ENCODE measurements at places on chromosomes 7 and 10.

GRCh38 chr7:114051871-114052331 is 133.1 kb upstream of the PPP1R3A start:
- no peak for DNase-seq

DNA sequence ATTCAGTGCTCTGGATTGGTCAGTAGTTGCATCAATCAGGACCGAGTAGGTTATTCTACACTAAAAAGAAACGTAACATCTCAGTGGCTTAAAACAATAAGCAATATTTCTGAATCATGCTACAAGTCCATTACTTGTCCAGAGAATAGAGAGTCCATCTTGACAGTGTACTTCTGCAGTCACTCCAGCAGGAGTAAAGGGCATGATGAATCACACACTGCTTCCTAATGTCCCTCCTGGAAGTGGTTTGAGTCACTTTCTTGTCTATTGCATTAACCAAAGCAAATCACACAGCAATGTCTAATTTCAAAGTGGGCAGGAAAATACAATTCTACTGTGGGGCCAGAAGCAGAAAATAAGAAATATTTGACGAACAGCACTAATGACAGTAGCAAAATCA is 124.8 kb downstream of the TSPAN12 start:
- no peak for DNase-seq

DNA sequence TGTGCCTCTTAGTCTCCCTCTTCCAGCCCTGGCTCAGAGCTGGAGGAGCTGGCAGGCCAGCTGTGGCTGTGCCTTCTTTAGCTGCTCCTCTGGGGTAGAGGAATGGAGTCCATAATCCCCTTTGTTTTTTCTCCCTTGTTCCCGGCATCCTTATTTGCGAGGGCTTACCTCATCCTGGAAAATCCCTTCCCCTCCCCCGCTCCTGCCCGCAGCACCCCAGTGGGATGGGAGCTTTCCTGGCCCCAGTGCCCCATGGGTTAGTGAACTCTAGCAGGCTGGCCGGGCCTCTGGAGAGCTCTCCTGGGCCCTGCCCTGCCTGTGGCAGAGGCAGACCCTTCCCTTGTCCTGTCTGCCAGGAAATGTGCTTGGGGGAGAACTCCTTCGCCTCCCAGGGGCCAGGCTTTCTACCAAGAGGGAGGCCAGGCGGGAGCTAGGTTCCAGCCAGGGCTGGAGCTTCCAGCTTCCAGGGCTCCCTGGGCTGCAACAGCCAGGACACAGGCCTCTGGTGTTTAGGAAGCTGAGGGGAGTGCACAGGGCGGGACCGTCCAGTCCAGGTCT is 16.5 kb upstream of the TRIM8 start:
- DNase-seq: no peak

DNA sequence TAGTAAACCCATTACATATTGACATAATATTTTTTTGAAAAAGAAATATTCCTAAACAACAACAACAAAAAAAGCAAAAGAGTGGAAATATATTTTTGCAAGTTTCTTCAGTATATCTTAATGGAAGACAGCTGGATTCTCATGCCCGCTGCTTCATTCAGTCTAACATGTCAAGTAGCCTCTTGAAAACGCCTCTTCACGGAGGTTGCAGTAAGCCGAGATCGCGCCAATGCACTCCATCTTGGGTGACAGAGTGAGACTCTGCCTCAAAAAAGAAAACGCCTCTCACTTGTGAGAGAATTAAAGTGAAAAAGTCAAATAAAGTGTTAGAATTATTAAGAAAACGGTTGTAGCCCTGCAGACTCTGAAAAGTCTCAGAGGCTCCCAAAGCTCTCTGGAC is 1.3 kb downstream of the CUTC start:
- no peak for DNase-seq

GRCh38 chr10:60423920-60424319 is 34.2 kb upstream of the ANK3 start:
- DNase-seq: no peak

DNA sequence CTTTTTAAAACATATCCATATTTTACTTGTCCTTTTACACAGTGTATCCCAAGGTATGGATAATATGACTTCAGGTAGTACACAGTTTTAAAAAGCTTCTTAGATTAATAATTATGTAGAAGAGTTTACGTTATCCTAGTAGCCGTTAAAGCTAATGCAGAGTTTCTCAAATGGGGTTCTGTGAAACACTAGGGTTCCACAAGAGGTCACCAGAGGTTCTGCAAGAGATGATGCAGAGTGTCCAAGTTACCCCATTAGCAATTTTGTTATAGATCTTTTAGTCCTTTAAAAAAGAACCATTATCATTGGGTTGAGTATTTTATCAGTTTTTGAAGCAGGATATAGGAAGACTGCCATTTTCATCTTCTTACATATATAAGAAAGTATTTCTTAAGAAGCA is 298.9 kb upstream of the HPS1 start:
- DNase-seq: no peak

- DNase-seq: peak; percentile 55
Observed at GRCh38 chr7:68440866-68441265, 1157.4 kb upstream of the AUTS2 start.

GRCh38 chr10:63376560-63377304 is 89.0 kb downstream of the JMJD1C start:
- no peak for DNase-seq

- no peak for DNase-seq
Observed at GRCh38 chr10:79386637-79387465, 39.6 kb downstream of the PPIF start.

- DNase-seq: no peak
Observed at GRCh38 chr7:158016180-158017097, 571.2 kb downstream of the PTPRN2 start.

- no peak for DNase-seq
Observed at GRCh38 chr10:123203393-123204126, 49.4 kb downstream of the BUB3 start.

- no peak for DNase-seq
Observed at GRCh38 chr7:150857276-150858055, 5.1 kb downstream of the AOC1 start.

DNA sequence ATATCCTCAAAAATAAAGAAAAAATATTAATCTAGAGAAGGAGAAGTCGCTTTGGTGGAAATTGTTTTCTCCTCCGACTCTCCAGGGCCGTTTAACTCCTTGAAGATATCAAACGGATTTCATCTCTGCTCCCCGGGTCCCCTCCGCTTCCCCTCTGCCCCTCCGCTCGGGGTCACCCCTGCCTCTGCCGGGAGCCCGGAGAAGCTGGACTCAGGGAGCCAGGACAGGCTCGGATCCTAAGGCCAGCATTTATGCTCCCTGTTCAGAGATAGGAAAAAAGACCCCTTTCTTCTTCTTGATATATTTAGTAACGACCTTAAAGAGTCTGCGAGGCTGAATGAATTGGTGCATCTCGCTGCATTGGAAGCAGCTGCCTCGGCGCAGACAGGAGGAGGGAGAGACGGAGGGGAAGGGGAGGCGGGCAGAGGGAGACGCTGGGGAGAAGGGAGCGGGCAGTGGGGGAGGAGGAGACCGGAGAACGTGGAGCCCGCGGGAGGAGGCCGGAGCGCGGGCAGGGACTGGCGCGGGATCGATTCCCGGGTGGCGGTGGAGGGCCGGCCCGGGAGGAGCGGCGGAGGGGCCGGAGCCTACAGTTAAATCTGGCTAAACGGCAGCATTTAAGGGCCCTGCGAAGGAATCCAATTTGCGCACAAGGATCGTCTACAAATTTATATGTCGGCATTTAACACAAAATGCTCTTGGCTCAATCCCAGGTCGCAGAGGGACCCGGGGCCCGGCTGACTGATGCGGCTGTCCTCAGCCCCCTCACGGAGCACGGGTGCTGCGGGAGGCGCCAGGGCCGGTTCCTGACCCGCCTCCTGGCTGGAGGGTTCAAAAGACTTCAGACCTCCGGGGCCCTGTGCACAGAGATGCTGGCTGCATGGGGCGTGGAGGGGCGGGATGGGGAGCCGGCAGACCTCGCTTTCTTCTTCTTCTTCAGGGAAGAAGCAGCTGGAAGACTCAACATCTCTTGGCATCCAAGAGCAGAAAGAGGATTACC is 55.6 kb downstream of the CRTAC1 start:
- DNase-seq: no peak

DNA sequence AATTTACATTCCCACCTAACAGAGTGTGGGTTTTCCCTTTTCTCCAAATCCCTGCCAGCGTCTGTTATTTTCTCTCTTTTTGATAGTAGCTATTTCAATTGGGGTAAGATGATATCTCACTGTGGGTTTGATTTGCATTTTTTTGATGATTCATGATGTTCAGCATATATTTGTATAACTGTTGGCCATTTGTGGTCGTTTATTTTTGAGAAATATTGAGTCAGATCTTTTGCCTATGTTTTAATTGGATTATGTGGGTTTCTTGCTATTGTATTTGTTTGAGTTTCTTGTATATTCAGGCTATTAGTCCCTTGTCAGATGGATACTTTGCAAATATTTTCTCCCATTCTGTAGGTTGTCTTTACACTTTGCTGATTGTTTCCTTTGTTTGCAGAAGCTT is 193.8 kb downstream of the ABCA13 start:
- DNase-seq: no peak

GRCh38 chr7:2281541-2281940 is 32.7 kb downstream of the SNX8 start:
- no peak for DNase-seq

DNA sequence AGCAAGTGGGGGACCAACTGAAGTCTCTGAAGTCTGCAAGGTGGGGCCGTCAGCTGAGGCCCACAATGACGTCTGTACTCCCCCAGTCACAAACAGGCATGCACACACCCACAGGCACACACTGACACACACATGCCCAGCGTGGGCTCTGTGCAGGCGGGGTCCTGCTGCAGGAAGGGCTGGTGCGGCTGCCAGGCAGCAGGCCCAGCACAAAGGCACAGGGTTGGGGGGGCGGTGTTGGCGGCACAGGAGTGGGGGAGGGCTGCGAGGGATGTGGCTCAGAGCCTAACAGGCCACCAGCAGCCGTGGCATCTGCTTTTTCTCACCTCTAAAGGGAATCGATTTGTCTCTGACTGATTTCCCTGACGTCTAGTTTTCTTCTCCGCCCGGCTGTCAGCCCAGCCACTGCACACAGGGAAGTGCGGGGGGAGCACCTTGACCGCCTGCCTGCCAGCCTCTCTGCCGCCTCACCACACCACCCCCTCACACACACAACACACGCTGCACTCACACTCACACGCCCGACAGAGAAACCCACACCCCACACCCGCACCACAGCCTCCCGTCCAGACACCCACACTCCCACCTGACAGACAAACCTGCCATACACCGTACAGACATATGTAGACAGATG is 43.5 kb upstream of the ZMIZ1 start:
- no peak for DNase-seq

- peak; percentile 23 for DNase-seq
Observed at GRCh38 chr10:120998251-120998650, 147.1 kb downstream of the WDR11 start.

DNA sequence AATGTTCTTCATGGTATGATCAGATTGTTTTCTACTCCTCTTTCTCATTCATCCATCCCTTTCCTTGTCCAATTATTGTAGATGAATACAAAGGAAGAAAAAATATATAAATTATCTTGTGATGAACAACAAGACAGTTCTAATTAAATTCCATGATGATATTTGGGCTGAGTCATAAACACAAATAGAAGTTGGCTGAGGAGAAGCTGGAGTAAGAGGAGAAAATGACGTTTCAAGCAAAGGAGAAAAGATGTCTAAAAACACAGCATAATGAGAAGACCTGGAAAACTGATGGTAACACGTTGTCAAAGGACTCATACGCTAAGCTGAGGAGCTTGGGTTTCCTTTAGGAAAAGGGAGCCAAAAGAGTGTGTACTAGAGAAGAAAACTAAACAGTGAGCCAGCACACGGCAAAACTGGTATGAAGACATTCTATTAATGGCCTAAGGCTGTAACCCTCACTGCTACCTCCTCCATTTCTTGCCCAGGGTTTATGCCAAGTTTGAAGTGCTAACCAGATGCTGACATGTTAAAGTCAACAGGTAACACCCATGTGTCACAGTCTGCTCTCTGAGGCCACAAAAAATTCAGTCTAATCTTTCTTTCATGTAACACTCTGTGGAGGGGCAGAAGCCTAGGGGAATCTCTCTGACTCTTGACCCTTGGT is 26.1 kb downstream of the ZFAND4 start:
- DNase-seq: no peak

DNA sequence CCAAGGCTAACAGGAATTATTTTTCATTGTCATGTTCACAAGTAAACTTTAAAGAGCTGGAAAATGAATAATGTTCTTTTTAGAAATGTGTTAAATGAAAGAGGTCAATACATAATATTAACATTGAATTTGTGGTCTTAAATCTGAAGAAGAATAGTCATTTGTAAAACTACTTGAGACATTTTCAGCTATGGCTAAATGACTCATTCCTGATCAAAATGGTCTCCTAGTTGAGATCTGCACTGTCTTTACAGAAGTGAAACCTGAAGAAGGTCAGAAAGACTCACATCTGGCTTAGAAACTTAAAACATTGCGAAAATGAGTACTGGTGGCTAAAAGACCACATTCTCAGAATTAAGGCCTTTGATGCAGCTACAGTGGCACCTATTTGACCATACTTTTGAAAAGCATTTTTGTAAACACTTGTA is 5.9 kb downstream of the PIK3CG start:
- DNase-seq: peak; percentile 63

GRCh38 chr7:45670717-45671116 is 96.5 kb downstream of the ADCY1 start:
- no peak for DNase-seq

GRCh38 chr10:110947061-110947595 is 27.7 kb downstream of the SHOC2 start:
- no peak for DNase-seq

DNA sequence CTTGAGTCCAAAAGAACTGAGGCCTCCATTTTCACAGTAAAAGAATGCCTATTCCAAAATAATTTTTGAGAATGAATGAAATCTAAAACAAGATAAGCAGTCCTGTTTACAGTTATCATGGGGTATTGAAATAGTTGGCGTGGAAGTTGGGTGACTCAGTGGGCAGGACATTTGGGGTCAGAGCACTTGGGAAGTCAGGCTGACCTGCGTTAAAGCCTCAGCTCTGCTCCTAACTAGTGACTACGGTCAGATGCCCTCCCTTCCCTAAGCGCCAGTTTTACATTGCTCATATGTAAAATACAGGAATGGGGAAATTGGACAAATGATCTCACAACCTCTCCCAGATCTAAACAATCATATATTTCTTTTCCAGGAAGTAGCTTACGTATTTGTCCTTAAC is 2.3 kb upstream of the PAPSS2 start:
- no peak for DNase-seq

DNA sequence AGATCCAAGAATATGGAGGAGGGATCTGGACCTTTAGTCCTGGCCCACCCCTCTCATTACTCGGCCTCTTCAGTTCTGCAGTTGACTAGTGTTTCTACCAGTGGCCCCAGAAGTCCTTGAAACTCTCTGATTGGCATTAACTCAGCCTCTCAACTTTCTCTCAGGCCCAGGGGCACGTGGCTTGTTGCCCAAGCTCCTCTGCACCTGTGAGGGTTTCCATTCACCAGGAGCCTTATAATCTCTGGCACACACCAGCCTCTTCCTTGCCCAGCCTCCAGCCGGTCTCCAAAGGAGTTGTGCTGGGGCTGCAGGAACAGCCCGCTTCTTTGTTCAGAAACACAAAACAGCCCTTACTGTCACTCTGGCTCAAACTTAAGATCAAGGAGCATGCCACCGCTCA is 47.6 kb upstream of the ZPBP start:
- DNase-seq: peak; percentile 51

Measured in activated CD4-positive, alpha-beta T cell treated with anti-CD3 and anti-CD28 coated beads, Interleukin-2, amount 10 ng/mL, durations not matched to agents 24 days and 14 days (primary cell).